ENCODE measurements at places on chromosomes 7 and 10.

DNA sequence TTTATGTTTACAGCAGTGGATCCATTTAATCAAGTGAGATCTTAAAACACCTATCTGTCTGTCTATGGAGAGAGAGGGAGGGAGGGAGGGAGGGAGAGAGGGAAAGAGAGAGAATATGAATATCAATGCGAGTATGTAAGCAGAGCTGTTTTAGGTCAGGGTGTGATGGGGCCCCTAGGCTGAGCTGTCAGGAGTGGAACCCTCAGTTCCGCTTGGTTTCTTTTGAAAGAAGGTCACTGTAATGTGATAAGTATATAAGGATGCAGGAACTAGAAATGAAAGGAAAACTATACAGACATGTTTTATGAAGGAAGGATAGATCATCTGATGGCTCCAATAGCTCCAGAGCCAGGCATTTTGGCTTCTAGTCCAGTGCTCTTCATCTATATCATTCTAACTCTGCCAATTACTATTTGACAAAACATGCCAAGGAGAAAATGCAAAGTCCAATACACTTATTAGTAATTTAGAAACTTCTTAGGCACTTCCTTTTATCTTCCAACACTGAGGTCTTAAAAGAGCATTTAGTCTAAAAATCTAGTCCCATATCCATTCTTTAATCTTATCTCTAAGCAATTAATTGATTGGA is 70.3 kb downstream of the NRCAM start:
- DNase-seq = no peak

GRCh38 chr10:69965086-69965485 is 87.6 kb upstream of the MACROH2A2 start:
- DNase-seq = no peak

- no peak for DNase-seq
These were observed 856.5 kb downstream of the GATA3 start for GRCh38 chr10:8911032-8911431.

- DNase-seq = no peak
These were observed 44.7 kb downstream of the SPAG6 start for GRCh38 chr10:22389856-22390589.

DNA sequence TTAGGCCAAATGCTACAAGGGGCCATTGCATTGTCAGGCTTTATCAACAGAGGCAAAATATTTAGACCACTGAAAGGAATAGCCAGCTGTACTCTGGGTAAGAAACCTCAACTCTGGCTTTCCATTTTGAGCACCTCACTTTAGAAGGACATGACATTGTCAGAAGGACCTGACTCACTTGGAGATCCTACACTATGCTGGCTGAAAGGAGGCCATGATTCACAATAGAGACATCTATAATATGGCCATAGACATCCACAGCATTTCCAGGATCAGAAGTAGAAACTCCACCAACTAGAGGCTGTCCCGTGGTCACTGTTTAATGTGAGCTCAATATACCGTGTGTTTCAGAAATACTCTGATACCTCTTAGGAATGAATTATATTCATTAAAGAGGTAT is 140.9 kb downstream of the BTAF1 start:
- no peak for DNase-seq

DNA sequence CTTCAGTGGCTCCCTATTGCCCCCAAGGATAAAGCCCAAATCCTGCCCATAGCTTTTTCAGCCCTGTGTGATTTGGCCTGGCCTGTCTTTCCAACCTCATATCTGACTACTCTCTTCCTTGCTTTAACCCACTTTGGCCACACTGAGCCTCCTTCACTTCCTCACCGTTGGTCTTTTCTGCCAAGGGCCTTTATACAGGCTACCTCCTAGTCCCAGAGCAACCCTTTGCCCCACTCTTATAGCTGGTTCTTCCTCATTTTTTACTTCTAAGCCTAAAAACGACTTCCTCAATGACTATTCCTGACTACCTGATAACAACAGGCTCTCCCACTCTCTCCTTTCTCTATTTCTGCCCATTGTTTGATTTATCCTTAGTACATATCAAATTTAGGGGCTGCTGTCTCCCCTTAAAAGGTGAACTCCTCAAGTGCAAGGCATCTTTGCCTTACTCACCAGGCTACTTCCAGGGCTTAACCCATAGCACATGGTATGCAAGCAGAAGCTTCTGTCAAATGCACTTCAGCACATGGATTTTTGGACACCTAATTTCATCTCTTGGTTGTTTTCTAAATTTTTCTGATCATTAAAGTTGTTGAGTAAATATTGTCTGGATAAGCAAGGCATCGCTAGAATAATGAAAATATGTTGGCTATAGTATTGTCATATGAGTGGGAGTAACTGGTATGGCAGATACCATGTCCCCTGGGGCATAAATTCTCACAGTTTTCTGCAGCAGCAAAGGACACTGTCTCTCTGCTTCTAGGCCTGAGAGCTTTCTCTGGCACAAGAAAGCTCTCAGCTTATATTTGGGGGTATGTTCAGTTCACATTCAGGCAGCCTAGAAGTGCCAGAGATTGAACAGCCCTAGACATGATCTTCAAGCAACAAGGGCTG is 201.5 kb upstream of the GPR26 start:
- DNase-seq = no peak

GRCh38 chr10:110629680-110630191 is 14.4 kb upstream of the RBM20 start:
- DNase-seq = no peak

DNA sequence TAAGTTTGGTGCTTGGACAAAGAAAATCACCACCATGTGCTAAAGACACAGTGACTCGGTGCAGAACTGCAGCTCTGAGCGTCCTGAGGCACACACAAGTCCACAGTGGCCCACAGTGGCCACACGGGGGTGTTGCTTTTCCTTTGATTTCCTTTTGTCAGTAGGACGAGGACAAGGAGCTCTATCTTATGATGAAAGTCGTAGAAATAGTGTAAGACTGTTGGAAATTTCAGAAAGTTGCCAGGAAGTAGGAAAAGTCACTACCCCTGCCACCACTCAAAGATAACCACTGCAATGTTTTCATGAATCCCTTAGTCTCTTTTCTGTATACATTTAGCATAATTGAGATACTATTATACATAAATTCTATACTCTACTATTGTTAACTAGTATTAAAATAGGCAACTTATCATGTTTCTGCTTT is 146.0 kb downstream of the TNS3 start:
- DNase-seq = no peak

GRCh38 chr7:50056131-50056530 is 36.9 kb downstream of the ZPBP start:
- DNase-seq = peak; percentile 27

DNA sequence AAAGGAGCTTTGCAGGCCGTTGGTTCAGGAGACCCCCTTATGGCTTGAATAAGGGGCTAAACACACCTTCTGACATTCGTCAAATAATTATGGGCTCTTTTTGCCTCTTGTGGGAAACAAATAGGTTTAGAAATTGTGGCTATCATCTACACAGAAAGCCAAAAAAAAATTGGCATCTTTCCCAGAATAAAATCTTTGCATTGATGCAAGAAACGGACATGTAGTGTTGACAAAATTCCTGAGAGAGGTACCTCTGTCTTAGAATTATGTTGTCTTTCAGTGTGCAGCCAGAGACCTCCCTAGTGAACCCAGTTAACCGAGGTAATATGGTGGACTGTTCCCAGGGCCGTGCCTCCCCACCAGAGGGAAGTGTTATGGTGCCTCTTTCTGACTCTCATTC is 283.9 kb downstream of the SDHAF3 start:
- DNase-seq = no peak

DNA sequence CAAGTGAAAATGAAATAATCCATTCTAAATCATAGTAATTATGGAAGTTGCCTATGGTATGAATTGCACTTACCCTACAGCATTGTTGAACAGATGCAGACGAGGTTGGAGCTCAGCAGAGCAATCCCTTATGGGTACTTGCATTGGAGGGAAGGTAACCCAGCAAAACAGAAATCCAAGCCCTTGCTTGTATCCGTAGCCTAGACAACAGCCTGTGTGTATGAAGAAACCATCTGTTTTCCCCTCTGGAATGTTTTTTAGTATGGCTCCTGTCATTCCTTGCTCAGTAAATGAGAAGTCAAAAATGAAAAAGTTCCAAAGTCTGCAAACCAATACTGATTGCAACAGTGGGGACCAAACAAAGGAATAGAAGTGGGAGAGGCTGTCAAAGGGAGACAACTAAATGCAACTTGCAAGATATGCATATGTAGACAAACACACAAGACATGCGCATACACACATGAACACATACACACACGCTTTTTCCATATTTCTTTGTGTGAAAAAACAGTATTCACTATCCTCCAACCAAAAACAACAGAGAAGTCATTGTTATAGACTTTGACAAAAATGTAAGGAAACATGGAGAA is 260.8 kb downstream of the DYNC1I1 start:
- DNase-seq = no peak

GRCh38 chr7:43465581-43466554 is 117.0 kb upstream of the STK17A start:
- DNase-seq = no peak

- DNase-seq = no peak
These were observed 51.2 kb downstream of the NPTX2 start for GRCh38 chr7:98668255-98668654.

DNA sequence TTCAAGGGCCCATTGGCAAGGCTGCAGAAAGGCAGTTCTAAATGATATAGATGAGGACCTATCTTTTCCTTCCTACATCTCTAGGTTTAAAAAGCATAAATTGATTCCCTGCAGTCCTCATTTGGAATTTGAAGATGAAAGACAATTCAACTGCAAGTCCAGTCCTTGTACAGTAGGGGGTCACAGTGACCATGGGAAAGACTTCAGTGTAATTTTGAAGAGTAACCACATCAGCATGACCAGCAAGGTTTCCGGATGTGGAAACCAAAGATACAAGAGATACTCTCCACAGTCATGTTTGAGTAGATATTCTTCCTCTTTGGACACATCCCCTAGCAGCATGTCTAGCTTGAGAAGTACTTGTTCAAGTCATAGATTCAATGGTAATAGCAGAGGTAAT is 539.3 kb upstream of the TEX47 start:
- DNase-seq = no peak

- no peak for DNase-seq
These were observed 4.1 kb downstream of the CHPF2 start for GRCh38 chr7:151236406-151236805.

GRCh38 chr10:95655571-95656290 is 780 bp downstream of the ALDH18A1 start:
- peak; percentile 65 for DNase-seq

- DNase-seq = peak; percentile 53
These were observed 58.1 kb downstream of the FHIP2A start for GRCh38 chr10:114879541-114880158.

DNA sequence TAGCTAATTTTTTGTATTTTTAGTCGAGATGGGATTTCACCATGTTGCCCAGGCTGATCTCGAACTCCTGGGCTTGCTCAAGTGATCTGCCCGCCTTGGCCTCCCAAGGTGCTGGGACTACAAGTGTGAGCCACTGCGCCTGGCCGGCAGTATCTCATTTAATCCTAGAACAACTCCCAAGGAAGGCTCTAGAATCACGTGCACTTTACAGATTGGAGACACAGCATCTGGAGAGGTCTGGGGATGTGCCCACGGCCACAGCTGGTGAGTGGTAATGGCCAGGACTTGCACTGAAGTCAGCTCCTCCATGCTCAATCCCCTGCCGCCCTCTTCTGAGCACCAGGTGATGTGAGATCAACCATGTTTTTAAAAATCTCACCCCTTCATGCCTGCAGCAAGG is 43.1 kb downstream of the CARD11 start:
- no peak for DNase-seq

DNA sequence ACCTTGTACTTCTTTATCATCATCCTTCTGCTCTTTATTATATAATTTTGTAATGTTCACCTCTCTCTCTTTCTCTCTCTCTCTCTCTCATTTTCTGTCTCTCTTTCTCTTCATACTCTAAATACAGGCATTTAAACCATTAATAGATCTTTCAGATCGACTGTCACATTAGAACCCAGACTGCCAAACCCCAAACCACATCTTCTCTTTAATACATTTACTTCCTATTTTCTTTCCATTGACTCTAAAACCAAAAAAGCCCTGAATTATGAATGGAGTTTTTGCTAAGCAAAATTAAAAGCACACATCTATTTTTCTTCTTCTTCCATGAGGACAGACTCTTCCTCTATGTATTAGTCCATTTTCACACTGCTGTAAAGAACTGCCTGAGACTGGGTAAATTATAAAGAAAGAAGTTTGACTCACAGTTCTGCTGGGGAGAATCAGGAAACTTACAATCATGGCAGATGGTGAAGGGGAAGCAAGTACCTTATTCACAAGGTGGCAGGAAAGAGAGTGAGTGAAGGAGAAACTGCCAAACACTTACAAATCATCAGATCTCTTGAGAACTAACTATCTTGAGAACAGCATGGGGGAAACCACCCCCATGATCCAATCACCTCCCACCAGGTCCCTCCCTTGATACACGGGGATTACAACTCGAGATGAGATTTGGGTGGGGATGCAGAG is 272.7 kb upstream of the MGMT start:
- DNase-seq = no peak

DNA sequence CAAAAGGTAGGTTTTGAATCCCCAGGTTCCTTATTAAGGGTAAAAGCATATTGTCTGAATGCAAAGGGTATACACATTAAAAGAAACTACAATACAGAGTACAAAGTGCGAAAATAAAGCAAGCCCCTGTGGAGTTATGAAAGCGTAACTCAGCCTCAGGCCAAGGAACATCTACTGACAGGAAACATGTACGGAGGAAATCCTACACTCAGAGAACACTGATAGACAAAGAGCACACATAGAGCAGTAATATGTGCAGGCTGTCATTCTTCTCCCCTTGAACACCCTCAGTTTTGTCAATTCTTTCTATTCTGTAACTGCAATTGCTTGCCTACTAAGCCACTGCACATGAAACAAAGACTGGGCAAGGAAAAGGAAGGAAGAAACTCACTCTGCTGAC is 150.2 kb downstream of the DGKB start:
- no peak for DNase-seq

DNA sequence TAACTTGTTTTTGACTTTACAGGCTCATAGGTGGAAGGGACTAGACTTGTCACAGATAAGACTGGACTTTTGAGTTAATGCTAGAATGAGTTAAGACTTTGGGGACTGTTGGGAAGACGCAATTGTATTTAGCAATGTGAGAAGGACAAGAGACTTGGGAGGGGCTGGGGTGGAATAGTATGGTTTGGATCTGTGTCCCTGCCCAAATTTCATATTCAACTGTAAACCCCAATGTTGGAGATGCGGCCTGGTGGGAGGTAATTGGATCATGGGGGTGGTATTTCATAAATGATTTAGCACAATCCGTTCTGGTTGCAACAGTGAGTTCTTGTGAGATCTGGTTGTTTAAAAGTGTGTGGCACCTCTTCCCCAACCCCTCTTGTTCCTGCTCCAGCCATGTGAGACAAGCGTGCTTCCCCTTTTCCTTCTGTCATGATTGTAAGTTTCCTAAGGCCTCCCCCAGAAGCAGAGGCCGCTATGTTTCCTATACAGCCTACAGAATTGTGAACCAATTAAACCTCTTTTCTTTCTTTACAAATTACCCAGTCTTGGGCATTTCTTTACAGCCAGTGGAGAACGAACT is 22.6 kb downstream of the RNF216 start:
- no peak for DNase-seq

DNA sequence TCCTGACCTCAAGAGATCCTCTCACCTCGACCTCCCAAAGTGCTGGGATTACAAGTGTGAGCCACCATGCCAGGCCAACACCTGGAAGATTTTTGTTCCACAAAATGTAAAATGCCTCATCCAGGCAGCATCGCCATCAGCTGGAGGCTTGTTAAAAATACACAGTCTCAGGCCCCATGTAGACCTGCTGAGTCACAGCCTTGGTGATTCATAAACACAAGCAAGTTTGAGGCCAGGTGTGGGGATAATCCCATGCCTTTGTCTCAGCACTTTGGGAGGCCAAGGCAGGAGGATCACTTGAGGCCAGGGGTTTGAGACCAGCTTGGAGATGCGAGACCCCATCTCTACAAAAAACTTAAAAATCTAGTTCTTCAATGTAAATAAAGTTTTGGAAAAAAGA is 49.1 kb upstream of the FOXK1 start:
- peak; percentile 35 for DNase-seq

Measured in activated CD4-positive, alpha-beta T cell treated with anti-CD3 and anti-CD28 coated beads, Interleukin-2, Interleukin-4, amounts not matched to agents 100 ng/mL and 50 ng/mL, durations not matched to agents 16 hours and 8 hours (primary cell).